ENCODE measurements at places on chromosomes 6 and 20.

GRCh38 chr6:160519603-160520042, 144.5 kb downstream of the LPA start:
- no peak for DNase-seq

DNA sequence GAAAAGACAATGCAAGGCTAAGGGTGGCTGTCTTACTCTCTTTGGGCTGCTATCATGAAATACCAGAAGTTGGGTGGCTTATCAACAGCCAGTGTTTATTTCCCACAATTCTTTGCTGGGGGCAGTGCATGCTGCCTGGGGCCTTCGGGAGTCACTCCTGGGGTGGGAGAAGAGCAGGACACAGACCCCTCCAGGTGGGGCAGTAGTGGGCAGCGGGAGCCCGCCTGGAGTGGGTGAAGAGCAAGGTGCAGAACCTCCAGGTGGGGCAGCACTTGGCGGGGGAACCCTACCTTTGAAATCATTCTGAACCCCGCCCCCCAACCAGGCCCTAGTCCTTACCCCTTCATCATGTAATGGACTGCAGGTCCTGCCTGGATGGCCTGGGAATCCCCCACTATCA, 69.6 kb upstream of the THBS2 start:
- no peak for DNase-seq

DNA sequence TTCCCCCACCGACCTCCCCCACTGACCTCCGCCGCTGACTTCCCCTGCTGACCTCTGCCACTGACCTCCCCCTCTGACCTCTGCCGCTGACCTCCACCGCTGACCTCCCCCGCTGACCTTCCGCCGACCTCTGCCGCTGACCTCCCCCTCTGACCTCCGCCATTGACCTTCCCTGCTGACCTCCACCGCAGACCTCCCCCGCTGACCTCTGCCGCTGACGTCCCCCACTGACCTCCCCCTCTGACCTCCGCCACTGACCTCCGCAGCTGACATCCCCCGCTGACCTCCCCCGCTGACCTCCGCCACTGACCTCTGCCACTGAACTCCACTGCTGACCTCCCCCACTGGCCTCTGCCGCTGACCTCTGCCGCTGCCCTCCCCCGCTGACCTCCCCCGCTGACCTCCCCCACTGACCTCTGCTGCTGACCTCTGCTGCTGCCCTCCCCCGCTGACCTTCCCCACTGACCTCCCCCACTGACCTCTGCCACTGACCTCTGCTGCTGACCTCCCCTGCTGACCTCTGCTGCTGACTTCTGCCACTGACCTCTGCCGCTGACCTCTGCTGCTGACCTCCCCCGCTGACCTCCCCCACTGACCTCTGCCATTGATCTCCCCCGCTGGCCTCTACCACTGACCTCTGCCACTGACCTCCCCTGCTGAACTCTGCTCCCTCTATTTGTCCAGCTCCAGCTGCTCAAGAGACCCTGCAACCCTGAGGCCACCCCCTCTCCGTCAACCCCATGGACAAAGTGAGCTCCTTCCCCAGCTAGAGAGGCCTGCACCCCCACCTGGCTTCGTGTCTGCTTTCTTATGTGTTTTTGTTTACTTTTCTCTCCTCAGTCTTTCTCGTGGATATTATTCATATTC, 91.4 kb upstream of the AFDN start:
- DNase-seq = no peak

DNA sequence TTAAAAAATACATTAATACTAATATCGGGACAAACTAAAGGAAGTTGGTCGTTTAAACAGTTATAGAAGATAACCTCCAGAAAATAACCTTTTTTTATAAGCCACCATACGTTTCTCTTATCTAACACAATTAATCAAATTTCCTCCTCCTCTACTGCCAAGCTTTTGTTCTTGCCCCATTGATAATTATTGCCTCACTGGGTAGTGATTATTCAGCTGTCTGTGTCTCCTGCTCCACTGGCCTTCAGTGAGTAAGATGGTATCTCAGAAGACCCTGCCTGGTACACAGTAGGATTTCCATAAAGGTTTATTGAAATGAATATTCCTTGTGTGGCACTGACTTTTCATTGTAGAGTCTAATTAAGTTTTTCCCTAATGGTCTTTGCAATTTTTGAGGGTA, 165.5 kb upstream of the SCGN start:
- DNase-seq = no peak

DNA sequence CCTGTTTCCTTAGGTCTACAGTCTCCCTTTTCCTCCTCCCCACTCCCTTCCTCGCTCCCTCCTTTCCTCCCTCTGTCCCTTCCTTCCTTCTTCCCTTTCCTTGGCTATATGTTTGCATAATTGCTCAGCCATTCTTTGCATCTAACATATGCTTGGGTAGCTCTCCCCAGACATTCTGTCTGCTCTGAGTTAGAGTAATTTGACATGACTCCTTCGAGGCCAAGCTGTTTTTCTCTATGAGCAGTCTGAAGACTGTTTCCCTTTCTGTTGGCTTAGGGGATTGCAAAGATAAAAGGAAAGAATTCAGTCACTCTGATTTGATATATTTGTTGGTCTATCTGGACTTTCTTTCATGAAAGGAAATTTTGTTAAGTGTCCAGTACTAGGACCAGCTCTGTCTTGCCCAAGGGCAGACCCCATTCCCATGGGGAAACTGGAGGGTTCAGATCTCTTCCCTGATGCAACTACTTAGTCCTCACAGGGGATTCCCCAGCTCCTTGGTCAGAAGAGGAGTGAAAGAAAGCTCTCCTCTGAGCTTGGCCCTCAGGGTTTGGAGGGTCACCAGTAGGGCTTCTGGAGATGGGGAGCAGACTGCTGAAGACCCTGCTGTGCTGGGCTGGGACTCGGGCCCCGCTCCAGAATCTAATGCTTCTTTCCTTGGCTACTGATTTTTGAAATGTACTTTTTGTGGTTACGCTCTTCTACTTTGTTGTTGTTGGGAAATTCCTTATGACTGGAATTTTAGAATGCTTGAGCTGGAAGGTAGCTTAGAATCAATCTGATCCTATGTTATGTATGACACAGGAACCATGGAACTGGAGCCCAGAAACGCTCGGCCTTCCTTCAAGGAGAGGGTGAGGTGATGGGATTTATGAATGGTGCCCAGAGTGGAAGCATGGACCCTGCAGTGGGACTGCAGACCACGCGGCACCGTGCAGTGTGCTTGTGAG, 63.7 kb upstream of the SLC22A23 start:
- DNase-seq = no peak

GRCh38 chr6:170284126-170284773, 6.6 kb downstream of the DLL1 start:
- no peak for DNase-seq

Measured in cerebellar nuclear complex (tissue), 1 donor.